COLO829 (cell line): ENCODE measurements at places on chromosomes 7 and 10.

- no peak for DNase-seq
Measured at GRCh38 chr7:121919986-121920385, 47.0 kb downstream of the PTPRZ1 start.

DNA sequence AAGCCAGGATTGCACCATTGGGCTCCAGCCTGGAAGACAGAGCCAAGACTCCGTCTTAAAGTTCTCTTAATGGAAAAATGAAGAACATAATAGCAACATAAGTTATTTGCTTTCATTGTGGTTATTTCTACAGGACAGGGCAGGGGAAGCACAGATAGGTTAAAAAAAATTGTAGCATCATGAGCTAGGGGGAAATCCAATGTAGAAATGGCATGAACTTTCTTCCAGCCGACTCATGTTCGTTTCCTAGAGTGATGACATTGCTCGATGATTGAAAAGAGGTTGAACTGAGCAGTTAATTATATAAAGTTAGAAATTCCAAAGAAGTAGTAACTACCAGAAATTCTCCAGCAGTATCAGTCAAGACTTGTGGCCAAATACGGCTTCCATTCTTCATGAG is 64.9 kb downstream of the DAGLB start:
- DNase-seq = no peak

- DNase-seq = peak; percentile 67
Measured at GRCh38 chr7:4681886-4682620, at the start of gene FOXK1. TSS of gene FOXK1 (plus strand) at chr7:4682295. CDS start at chr7:4682309, 14 bp downstream.

- DNase-seq = no peak
Measured at GRCh38 chr7:137165241-137165640, 178.3 kb downstream of the PTN start.

DNA sequence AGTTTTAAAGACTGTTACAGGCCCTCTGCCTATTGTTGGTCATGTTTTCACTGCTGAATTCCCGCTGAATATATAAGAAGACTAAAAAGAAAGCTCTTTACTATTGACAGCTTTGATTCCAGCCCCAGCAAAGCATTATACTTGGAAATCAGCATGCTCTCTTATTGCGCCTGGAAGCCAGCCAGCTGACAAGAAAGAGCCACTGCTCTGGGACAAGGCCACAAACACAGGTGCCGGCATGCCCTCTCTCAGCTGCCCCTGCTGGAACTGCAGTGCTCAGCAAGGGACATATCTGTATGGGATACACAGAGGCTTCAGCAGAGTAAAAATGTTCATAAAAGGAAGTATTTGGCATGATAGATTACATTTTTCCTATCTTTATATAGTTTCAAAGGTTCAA is 523.9 kb downstream of the ADRA2A start:
- no peak for DNase-seq

DNA sequence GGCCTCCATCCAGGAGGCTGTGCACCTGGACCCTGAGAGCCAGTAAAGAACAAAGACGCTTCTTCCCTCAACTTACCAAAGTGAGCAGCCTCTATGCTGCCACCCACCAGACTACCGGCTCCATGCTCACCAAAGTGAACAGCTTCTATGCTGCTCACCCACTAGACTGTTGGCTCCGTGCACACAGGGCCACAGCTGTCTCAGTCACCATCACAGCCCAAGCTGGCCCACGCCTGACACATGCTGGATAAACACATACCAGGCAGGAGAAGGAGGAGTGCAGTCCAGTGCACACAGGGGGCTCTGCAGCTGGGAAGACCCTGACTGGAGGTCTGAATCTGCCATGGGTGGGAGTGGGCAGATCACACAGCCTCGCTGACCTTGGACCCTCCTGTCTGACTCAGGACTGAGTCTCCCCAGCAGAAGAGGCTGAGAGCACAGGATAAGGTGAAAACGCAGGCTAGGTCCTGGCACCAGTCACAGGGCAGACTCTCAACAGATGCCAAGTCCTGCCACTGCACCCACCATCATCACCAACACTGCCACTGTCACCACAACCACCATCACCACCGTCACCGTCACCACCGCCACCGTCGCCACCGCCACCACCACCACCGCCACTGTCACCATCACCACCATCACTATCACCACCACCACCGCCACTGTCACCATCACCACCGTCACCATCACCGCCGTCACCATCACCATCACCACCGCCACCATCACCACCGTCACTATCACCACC is 130.9 kb downstream of the MAD1L1 start:
- no peak for DNase-seq

- DNase-seq = peak; percentile 63
Measured at GRCh38 chr10:110076559-110077318, 69.0 kb downstream of the ADD3 start.

DNA sequence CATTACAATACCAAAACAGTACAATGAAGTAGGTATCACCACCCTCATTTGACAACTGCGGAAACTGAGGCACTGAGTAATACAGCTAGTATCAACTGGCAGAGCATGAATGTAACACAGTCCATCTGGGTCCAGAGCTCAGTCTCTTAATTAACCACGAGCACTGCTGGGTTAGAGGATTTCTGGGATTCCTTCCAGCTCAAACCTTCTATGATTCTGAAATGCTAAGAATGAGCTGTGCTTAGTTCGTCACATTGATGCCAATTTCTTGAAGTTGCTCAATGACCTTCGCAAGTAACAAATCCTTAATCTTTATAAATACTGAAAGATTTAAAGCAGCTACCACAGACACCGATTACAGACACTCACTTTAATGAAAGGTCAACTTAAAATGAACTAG is 62.5 kb downstream of the SGMS1 start:
- DNase-seq = no peak
